ENCODE measurements at places on chromosomes 6 and 20.

DNA sequence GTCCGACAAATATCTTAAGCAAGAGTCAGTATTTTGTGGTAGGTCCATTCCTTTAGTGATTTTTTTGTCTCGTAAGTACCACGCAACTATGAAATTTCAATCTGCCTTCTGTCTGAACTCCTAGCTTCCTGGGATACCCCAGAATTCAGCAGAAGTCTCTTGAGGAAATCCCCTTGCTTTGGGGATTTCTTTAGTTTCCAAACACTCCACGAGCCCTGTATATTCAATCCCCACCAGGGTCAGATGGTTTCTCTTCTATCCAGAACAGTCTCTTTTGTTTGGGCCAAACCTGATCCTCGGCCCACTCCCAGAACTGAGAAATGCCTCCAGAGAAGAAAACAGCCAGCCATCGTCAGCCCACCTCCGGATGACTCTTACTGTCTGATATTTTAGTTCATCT lies 113.0 kb downstream of the CHD6 start:
- no peak for DNase-seq

DNA sequence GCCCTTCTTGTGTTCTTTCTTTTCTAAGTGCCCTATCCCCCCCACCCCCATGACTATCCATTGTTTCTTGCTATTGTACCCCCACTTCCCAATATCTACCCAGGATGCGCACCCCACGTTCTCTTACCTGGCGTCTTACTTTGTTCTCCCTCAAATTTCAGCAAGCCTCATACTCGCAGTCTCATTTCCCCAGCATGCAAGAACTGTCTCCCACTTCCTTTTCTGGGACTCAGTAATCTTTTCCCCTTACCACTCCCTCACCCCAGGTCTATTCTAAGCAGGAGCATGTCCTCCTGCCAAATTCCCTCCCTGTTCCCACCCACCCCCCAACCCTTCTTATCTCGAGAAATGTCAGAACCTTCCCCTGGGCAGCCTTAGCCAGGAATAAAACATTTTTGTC lies 1.7 kb upstream of the EHMT2 start:
- no peak for DNase-seq

GRCh38 chr6:34970957-34971356 lies 81.9 kb downstream of the ANKS1A start:
- peak; percentile 78 for DNase-seq

DNA sequence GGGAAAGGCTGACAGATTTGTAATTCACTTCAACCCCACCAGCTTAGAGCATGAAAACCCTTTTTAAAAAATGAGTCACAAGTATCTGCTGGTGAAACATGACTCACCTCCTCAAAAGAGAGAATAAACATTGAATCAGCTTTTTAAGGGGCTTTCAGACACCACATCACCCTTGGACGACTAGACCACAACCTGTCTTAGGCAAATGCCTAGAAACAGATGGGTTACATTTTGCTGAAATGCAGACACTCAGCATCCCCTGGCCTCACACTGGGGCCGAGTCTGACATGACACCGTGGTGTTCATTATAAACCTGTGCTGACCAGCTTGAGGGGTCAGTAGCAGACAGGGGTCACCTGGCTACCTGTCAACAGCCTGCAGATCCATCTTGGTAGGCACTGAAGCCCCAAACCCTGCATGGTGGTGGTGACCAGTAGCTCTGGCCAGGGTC lies 175.3 kb upstream of the CST7 start:
- DNase-seq: peak; percentile 73

DNA sequence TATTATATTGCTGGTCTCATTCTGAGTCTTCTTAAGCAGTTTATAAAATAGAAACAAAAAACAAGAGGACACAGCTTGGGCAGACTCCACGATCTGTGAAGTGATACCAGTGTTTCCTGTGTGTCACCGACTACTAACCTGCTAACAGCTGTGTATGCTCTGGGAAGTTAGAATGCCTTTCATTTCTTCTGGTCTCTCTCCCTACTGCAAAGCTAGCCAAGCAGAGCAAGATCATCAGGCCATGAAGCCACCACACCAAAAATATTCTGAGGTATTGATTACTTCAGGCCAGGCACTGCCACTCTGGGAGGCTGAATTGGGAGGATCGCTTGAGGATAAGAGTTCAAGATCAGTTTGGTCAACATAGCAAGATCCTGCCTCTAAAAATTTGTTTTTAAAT lies 46.9 kb upstream of the SMIM29 start:
- no peak for DNase-seq

- DNase-seq: no peak
Measured at GRCh38 chr6:89886378-89887120, 7.7 kb upstream of the GJA10 start.

DNA sequence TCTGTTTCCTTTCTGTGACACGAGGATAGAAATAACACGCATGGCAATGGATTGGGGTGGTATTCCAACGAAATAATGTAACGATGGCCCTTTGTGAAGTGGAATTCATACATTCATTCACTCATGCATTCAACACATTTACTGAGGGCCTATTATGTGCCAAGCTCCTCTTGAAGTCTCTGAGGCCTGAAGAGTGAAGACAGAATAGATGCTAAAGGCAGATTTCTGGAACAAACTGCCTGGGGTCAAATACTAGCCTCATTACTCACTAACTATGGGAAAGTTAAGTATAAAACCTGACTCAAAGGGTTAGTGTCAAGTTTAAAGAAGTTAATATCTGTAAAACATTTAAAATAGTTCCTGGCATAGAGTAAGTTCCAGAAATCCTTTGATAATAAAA lies 279.6 kb upstream of the SULF2 start:
- DNase-seq: peak; percentile 58

GRCh38 chr6:168058691-168059551 lies 20.1 kb downstream of the FRMD1 start:
- no peak for DNase-seq

GRCh38 chr20:8471465-8471864 lies 339.4 kb downstream of the PLCB1 start:
- no peak for DNase-seq

DNA sequence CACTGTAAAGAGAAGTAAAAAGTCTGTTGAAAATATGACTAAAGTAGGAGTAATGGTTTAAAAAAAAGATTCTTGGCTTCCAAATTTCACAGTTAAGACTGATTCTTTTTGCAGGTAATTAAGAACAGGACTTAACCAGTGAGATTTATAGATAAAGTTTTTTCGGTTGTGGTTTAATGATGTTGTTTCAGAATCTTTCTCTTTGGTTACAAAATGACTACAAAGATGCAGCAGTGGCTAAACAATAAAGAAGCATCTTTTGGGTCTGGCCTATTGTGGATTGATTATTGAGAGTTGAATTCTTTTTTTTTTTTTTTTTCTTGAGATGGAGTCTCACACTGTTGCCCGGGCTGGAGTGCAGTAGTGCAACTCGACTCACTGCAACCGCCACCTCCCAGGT lies 109.7 kb downstream of the AKAP7 start:
- no peak for DNase-seq

DNA sequence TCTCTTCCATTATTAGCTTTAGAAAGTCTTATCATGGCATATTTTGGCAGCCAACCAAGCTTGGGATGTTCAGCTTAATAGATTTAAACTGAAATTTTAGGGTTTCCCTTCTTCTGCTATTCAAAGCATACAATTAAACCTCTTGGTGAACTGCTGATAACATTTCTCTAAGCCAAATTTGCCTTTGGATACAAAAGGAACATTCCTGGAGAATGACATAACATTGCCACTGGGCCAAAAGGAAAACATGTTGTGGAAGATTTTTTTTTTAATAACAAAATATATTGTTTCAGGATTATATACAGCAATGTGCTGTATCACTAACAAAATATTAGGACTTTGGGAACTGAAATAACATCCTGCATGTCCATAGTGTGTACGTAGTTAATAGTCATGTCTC lies 215.1 kb upstream of the TBX18 start:
- DNase-seq: peak; percentile 15

DNA sequence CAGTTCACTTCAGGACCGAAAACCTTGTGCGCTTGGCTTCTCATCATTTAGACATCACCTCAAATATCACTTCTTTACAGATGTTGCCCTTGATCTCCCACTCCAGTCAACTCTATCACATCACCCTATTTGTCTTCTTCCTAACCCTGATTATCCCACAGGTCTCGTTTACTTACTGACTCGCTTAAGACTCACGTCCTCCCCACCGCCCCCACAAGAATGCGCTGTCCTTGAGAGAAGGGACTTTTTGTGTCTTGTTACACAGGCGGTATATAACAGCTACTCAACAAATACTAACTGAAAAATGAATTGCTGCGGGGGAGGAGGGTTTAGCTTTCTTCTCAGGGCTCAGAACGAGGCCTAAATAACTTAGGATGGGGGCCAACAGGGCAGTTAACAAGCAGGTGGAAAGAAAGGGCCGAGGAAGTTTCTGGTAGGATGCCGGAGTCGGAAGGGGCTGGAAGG lies 527 bp downstream of the TOMM34 start:
- DNase-seq: peak; percentile 58

GRCh38 chr6:498795-499231 lies 107.3 kb downstream of the IRF4 start:
- no peak for DNase-seq

DNA sequence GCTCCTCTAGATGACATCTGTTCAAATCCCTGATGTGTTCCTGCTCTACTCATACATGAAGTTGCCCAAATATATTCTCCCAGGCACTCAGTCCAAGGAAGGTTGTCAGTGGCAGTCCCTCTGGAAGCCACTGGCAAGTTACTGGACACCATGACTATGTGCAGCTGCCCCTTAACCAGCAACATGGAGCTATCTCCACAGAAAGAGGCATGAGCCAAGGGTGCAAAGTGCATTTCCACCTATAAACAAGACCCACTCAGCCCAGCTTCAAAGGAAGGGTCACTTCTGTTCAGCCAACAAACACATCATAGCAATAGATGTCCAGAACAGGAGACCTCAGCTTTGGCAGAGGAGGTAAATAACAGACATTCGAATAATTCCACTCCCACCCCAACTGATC lies 217.6 kb upstream of the PMEPA1 start:
- no peak for DNase-seq

- DNase-seq: peak; percentile 47
Measured at GRCh38 chr6:158825951-158826306, 6.8 kb upstream of the EZR start.

DNA sequence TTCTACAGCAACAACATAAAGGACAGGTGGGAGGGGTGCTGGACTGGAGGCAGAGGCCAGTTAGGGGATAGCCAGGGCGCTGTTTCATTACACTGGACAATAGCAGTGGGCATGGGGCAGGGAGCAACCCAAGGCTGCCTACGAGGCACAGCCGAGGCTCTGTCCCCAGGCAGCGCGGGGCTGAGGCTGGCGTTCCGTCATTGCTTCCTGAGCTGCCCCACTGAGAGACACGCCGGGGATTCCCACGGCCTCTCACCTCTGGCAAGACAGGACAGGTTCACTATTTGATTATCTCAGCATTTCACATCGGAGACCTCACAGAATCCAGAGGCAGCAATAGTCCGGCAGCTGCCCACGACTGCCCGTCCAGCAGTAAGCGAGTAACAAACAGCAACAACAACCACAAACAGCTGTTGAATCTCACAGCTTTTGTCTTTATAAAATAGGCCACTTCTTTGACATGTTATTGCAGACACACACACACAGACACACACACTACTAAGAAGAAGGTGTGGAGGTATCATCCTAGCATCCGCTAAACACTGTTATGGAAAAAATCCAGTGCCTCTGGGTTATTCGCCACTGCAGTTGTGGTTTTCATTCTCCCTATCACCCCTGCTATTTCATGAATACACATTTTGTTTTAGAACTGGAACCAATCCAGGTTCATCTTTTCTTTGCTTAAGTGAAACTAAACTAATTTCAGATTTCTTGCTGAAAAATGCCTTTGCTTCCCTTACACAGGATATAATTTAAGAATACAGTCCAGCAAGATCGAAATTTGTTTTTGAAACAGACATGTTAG lies 19.5 kb downstream of the KIF25 start:
- no peak for DNase-seq

DNA sequence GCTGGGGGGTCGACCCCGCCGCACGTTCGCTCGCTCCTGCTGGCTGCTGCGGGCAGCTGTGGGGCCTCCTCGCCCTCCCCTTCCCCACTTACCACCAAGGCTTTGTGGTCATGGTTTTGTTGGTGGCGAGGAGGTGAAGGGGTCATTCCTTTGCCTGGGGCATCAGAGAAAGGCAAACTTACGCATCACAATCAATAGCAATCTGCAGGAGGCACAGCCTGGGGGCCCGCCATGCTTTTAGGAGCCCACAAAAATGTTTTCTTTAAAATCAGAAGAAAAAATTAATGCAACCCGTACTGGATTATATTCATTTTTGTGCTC lies 137.0 kb downstream of the IMPG1 start:
- no peak for DNase-seq

DNA sequence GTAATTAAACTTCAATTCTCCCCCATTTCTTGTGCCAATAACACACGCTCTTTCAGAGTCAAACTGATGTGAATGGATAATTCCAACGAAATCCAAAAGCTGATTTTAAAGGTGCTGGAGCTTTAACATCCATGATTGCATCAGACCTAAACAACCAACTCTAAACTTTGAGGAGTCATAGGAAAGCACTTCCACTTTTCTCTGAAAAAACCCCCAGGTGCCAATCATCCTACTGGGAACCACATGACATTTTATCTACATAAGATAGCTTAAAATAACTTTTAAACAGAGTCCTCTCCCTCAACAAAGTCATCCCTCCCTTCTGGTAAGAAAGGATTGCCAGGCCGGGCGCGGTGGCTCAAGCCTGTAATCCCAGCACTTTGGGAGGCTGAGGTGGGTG lies 167.7 kb upstream of the PDE10A start:
- no peak for DNase-seq

DNA sequence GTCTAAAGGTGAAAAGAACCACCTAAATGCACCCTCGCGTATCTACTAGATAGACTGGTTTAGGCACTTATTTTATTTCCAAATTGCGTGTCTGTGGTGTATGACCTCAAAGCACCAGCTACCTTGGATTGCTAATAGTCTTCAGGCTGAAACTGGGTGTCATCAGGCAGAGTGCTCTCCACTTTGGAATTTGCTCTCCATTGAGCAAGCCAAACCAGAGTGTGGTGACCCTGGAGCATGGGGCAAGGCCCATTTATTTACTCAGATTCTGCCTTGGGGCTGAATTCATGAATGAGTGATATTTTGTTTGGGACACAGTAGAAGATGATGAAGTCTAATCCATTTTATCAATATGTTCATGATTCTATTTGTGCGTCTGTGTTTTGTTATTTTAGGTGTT lies 812.8 kb upstream of the SLC35B3 start:
- DNase-seq: peak; percentile 16

DNA sequence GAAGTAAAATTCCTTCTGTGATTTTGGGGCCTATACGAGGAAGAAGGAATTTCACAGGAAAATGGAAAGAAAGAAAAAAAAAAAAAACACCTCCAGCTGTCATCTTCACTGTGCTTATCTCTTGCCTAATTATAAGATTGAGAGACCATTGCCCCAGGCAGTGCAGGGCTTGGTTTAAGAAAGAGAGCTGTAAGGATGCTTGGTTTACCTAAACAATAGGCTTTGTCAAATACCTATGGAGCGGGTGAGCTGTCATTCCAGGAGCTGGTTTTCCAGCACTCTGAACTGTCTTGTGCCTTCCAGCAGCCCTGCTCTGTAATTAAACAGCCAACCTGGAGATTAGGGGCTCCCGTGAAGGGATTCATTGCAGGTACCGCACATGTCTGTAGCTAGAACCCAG lies 137.8 kb downstream of the EDN3 start:
- no peak for DNase-seq

Measured in AG10803 (cell line).